ENCODE measurements at places on chromosomes 12 and 14.

DNA sequence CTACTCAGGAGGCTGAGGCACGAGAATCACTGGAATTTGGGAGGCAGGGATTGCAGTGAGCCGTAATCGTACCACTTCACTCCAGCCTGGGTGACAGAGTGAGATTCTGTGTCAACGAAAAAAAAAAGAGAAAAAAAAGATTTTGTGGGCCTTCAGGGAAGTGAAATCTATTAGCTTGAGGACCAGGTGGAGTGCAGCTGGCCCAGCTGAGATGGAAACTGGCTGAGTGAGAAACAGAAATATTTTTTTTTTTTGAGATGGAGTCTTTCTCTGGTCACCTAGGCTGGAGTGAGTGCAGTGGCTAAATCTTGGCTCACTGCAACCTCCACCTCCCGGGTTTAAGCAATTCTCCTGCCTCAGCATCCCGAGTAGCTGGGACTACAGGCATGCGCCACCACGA is 2.3 kb upstream of the CLEC4C start:
- DNase-seq = no peak

- DNase-seq = no peak
Measured at GRCh38 chr12:65916991-65917695, 92.9 kb downstream of the HMGA2 start.

DNA sequence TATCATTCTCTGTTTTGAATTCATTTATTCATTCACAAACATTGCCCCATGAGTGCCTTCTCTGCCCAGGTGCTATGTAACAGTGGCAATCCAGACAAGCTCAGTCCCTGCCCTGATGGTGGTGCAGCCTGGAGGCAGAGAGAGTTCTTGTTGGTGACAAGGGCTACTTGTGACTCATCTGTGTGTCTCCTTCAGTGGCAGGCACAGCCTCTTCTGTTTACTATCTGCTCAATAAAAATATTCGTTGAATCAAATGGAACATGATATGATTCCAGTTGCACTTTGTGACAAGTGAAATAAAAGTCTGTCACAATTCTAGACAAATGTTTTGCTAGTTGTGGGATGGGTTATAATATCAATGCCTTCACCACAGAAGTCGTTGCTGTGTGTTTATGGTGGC is 20.6 kb upstream of the CPM start:
- no peak for DNase-seq

DNA sequence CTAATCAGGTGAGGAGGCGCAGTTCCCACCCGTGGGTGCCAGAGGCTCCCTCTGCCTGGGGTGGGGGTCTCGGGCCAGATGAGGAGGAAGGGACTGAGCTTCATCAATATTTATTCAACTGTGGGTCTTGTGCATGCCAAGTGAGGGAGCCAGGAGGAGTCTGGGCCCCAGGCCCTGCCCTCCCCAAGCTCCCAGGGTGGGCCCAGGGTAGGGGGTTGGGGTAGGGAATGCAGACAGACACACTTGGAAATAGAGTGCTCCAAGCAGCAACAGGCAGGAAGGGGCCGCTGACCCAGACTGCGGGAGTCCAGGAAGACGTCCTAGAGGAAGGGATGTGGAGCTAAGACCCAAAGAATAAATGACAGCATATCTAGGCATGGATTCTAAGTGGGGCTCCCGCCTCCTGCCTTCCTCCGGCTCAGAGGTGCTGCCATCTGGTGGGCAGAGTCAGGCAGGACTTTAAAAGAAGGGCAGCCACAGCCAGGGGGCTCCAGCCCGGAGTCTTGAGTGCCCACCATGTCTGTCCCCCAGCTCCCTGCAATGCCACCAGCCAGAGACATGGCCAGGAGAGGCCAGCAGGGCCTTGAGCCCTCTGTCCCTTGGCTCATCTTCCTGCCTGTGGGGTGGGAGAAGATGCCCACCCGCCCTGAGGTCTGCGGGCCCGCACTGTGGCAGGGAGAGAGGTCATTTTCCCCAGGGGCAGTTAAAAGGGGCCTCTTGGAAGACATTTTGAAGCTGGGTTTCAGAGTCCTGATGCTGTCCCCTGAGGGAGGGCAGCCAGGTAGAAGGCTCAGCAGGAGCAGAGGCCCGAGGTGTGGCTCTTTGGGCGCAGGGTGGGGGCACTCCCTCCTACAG is 70.1 kb downstream of the PHETA1 start:
- peak; percentile 27 for DNase-seq

- no peak for DNase-seq
Measured at GRCh38 chr14:106491851-106492250, 965.5 kb downstream of the TMEM121 start.

- DNase-seq = peak; percentile 64
Measured at GRCh38 chr14:50062438-50063085, 53.8 kb downstream of the VCPKMT start.

DNA sequence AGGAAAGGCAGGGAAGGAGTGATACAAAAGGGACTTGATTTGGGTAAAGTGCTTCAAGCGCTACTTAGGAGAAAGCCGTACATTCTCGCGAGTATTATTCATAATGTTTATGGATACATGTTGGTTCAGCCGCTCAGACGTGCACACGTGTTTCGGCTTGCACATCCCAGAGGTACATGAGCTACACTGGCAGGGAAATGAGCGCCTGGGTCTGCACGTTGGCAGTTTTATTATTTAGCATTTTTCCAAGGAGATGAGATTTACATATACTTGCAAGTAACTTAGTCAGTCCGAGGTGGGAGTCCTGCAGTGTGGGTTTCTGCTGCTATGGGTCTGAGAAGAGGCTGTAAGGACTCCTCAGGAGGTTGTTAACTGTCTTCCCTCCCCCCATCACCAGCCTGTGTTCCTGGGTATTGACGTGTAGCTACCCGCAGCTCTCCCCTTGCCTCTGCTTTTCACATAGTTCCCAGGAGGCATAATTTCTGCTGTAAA is 1.5 kb downstream of the PRKCH start:
- no peak for DNase-seq

GRCh38 chr12:104304261-104305009 is 896 bp downstream of the EID3 start:
- DNase-seq = no peak

GRCh38 chr14:75068294-75069120 is 934 bp upstream of the ZC2HC1C start:
- DNase-seq = no peak

DNA sequence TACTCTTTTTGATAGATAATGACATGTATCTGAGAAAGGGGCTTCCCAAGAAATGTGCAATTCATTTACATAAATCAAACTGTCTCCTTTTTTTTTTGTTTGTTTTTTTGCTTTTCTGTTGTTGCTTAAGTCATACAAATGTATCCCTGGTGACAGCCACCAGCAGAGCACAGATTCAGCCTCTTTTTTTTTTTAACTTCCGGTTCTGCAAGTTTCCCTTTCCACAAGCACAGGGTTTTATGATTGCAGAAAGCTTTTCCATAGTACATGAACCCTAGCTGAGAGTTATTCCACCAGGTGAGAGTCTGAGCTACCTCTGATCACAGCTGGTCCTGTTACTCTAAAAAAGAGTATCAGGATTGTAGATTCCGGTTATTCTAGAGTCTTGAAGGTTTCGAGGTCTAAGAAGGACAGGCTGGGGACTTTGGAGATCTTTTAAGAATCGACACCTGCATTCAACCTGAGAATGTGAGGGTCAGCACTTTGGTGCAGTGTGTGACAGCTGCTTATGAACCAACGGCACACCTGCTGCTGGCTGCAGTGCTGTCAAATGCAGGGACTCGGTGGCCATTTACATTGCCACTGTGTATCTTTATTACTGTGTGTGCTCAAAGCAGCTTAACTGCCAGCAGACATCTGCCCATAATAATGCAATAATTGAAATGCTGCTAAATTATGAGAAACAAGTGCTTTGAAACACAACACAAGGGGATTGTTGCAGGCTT is 551.7 kb downstream of the NRXN3 start:
- DNase-seq = no peak

- DNase-seq = peak; percentile 58
Measured at GRCh38 chr12:51217968-51218606, at the start of gene POU6F1. POU6F1 (minus strand) TSS chr12:51218062; CDS start chr12:51206836, 11,226 bp downstream.

GRCh38 chr12:102948941-102949352 is 8.5 kb upstream of the ASCL1 start:
- peak; percentile 42 for DNase-seq

DNA sequence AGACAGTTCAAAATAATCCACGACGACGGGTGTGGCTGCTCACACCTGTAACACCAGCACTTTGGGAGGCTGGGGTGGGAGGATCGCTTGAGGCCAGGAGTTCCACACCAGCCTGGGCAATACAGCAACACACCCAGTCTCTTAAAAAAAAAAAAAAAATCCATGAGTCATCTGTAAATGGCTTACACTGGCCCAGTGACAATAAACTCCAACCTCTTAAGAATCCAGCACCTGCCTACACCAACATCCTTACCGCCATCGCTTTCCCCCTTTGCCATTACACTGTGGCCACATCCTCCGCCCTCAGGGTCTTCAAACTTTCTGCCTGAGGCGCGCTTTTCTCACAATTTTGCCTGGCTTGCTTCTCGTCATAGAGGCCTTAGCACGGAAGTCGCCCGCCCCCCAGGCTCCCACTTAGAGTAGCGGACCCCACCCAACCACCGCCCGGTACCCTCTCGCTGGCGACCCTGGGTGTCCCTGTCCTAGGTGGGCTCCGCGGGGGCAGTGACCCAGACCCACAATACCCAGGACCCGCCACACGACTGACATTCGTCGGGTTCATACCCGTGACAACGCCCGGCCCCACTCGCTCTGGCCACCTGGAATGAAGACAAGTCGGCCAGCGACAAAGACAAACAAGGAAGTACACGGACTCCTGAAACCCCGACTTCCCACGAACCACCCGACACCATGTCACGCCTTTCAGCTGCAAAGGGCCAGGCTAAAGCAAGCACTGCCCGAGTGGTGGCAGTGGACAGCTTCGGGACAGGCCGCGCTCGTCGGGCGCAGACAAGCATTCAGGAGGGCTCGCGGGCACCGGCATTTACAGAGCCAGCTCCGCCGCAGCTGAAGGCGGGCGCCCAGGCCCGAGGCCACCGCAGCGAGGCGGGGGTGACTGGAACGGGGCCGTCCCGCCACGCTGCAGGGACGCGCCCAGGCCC is 636 bp downstream of the GOLGA3 start:
- DNase-seq = no peak

GRCh38 chr14:90969531-90970166 is 90.8 kb downstream of the RPS6KA5 start:
- no peak for DNase-seq

- no peak for DNase-seq
Measured at GRCh38 chr14:65866448-65866847, 453.9 kb downstream of the FUT8 start.

DNA sequence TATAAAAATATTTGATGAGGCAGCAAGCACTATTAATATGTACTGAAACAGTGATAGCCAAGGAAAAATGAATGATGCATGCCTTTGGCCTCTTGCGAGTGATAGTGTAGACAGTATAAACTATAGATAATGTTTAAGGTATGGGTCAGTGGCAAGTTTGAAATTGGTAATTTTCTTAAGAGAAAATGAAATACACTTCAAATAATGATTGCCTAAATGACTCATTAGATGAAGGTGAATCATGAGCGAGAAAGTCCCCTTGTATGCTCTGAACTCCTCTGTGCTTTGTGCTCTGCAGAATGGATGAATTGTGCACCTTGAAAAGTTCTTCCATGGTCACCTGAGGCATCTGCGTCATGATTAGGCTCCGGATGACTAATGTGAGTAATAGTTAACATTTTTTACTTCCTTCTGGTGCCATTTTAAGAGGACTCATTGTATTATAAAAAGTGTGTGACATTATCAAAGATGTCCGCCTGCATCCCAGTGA is 84.9 kb upstream of the RTL1 start:
- no peak for DNase-seq

DNA sequence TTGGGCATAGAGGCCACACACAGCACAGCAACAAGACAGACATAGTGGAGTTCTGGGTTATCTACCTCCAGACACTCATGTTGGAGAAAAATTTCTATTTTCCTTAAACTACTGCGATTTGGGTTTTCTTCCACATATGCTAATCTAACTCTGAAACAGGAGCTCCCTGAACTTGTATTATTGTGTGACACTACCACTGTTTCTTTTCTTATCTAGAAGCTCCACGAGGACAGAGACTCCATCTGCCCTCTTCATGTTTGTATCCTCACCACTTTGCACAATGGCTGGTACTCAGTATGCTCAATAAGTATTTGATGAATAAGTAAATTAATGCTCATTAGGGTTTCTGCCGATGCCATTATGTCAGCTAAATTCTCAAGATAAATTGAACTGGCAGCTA is 218.6 kb downstream of the PAX9 start:
- DNase-seq = no peak

GRCh38 chr14:67746927-67747326 is 45.2 kb downstream of the RDH12 start:
- no peak for DNase-seq

- peak; percentile 14 for DNase-seq
Measured at GRCh38 chr12:102883204-102883799, 33.7 kb downstream of the PAH start.

- DNase-seq = no peak
Measured at GRCh38 chr14:87999277-87999676, 5.7 kb upstream of the GPR65 start.

- DNase-seq = no peak
Measured at GRCh38 chr14:71703477-71703876, 228.8 kb upstream of the RGS6 start.

DNA sequence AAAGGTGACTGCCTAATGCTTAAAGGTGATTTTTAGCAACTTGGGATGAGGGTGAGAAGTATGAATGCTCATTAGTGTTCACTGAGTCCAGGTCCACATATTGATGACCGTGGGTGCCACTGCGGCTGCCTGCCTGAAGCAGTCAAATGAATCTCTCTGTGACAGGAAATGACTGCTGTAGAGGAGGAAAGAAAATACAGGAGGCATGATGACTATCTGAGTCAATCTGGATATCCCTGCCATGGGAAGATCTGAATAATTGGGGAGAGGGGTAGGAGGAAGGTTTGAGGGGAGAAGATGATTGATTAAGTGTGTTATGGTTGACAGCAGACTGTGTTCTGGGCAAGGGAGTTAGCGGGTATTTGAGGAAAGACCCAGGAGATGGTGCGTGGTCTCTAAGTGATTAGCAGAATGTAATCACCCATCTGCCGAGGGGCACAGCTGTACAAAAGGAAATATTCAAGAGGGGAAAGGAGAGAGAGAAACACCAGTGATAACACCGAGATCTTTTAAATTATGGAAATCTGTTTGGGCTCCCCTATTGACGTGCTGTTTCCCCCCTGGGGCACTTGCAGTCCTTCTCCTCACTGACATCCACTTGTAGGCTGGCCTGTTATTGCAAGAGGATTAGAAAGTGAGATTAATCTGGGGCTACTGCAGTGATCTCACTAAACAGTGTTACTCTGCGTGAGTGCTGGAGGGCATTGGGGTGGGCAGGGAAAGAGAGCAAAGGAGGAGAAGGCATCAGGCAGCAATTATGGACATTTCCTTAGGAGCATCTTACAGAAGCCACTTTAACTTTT is 97.7 kb downstream of the AKAP6 start:
- DNase-seq = no peak

DNA sequence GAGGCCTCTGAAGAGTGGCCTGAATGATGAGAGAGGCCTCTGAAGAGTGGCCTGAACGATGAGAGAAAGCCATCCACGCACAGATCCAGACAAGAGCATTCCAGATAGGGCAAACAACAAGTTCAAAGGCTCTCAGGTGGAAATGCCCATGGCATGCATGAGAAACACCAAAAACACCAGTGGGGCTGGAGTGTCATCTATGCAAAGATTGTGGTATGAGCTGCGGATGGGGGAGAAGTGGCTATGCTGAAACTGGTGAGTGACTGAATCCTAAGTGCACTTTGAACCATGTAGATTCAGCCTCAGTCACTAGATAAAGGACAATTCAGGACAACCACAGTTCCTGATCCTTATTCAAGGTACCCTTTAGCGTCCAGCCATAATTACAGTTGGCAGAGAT is 79.4 kb upstream of the GZMB start:
- DNase-seq = no peak

- no peak for DNase-seq
Measured at GRCh38 chr14:67010602-67011001, 178.6 kb upstream of the GARIN2 start.

- DNase-seq = no peak
Measured at GRCh38 chr14:93880021-93880820, 46.9 kb upstream of the FAM181A start.
